ENCODE measurements at places on chromosomes 2 and 18.

DNA sequence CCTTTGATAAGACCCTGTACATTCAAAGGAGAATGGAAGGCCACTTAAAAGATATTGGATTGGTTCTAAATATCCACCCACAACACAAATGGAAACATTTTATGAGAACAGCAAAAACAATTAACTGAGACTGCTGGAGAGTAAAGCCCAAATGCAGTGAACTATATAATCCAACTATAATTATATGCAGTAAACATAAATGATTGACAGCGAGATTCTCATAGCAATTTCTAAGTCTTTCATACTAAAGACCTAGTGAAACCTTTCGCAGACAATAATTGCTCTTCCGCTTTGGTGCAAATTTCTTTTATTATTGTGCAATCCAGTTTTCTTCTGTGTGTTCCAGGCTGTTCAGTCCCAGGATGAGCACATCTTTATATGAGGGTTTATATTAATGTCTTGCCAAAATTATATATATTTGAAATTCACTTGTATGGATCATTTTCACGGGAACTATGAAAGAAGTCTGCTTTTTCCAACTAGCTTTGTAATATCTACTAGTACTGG, 190.9 kb downstream of the ST6GAL2 start:
- DNase-seq: no peak

GRCh38 chr2:101752716-101753616, 55.5 kb downstream of the MAP4K4 start:
- no peak for DNase-seq

DNA sequence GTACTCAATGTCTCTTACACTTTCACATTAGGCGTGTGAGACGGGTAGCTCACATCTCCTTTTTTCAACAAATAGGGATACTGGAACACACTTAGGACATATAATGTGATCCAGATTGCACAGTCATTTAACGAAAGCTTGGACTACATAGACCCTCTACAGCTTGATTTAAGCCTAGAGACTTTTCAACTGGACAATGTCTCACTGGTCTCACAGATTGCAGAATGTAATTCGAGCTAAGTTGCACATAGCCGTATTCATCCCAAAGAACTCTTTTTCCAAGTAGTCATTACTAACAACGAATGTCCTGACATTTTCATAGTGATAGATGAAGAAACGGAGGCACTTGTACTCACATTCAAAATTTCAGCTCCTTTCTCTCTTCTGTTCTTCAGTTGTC, 612.1 kb downstream of the ZEB2 start:
- DNase-seq: no peak

DNA sequence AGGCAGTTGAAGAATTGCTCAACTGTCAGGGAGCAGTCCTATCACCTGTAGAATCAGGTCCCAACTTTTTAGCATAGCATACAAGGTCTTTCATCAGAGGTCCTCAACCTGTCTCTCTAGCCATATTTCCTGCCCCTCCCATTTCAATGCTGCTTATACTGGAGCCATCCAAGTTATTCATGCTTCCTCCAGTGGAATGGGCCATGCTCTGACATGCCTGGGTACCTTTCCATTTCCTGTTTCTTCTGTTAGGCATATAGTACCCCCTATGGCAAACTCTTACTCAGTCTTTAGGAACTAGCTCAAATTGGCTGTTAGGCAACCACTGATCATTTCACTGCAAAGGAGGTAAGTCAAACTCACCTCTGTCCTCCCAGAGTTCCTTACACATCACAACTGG, 51.0 kb upstream of the ABCA12 start:
- DNase-seq: no peak

DNA sequence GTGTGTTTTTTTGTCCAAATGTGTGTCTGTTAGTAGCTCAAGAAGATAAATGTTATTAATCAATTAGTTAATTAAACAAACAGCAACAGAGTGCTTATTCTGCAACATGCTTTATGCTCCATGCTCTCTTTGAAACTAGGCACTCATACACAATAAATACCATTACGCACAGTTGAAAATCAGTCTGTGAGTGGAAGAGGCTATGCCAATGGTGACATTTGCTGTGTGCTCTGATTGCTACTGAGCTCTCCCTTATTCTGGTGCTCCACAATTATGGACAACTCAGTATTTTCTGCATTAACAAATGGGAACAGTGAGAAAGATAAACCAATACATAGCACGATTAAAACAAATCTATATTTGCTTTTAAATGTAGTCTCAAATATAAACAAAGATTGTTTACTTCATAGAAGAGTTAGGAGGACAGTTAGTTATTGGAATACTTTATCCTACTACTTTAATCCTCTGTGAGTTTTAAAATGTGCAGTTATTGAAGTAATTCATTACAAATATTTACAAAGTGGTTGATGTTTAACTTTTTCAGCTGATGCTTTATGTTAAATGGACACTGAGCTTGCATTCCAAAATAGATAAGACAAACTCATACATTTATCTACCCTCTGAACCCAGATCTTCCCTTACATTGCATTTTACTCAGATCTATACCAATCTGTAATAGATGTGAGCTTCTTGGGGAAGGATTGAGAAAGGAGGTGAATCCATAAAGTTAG, 55.3 kb downstream of the NXPH2 start:
- no peak for DNase-seq
